ENCODE measurements at places on chromosomes 4 and X. TPM values are rescaled to one million over a fixed set of nuclear protein-coding genes. Genes with fewer than 3 reads are reported as not detected.

- peak; percentile 2 for DNase-seq
Measured at GRCh38 chr4:62644372-62644771, 1444.2 kb downstream of the ADGRL3 start.

- DNase-seq = no peak
Measured at GRCh38 chr4:90876296-90876695, 749.1 kb downstream of the CCSER1 start.

DNA sequence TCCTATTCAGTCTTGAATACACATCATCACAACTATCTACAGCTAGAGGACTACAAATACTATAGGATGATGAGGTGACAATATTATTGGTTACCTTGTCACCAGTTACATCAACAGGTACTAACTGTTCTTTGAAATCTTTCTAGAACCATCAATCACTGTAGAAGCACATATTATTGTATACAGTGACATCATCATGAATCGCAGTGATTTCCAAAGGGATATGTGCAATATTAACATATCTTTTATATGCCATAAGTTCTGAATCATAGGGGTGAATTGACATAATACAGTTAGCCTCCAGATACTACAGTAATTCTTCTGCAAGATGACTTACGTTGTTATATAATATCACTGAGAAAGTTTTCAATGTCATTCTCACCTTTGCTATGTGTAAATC lies 105.2 kb upstream of the HPGD start:
- no peak for DNase-seq

DNA sequence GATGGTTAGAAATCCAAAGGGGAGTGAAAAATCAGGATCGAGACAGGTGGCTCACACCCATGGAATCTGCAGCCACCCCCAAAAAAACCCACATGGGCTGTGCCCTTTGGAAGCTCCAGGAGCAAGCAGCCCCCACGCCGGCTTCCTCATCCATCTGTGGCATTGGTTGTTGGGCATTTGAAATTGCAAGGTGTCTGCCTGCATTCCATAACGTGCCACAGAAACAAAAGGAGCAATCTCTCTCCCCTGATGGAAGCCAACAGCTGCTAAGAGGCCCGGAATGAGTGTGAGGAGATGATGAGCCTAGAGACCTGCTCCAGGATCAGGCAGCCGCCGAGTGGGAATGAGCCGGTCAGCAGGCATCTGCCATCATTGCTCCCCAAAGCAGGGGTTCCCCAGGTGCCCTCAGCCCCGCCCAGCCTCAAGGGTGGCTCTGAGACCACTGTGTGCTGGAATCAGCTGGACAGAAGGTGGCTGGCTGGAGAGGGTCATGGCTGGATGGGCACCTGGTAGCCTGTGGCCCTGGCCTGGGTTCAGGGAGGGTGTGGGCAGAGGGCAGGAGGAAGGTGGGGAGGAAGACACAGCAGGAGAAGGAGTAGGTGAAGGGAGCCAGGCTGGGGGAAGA lies 113.2 kb downstream of the CRLF2 start:
- DNase-seq = no peak

DNA sequence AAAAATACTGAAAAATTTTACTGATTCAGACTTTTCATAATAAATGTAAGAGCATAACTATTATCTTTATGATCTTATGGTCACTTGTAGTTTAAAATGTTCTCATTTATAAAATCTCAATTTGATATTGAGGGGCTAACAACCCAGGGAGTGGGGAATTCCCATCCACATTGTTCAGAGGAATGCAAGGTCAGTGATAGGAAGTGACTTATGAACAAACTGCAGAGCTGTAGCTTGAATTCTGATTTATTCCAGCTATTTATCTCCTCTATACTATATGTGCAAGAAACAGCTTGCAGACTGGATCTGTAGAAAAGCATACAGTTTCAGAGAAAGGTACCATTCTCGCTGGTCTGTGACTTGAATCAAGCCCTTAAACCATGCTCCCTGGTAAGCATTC lies 61.6 kb downstream of the SEC24D start:
- DNase-seq = no peak

- no peak for DNase-seq
Measured at GRCh38 chrX:8453611-8454010, 11.0 kb upstream of the VCX3B start.

GRCh38 chrX:41502004-41502403 lies 54.9 kb downstream of the NYX start:
- DNase-seq = no peak

- no peak for DNase-seq
Measured at GRCh38 chr4:107939307-107939706, 8.0 kb downstream of the CYP2U1 start.

- DNase-seq = no peak
Measured at GRCh38 chrX:3154386-3154975, 113.2 kb downstream of the ARSF start.

DNA sequence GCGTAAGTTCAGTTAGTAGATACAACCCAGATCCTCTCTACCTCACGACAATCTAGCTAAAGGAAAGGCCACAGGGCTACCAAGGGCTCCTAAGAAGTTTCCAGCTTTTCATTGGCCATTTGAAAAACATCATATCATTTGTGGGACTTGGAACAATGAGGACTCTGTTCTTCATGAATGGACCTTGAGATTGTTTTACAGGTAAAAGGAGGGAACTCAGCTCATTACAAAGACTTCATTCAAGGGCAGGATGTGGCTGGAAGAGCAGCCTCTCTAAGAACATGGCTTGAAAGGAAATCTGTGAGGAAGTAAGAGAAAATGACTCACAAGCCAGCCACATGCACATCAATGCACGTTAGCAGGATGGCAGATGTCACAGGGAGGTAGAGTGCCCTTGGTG lies 105.9 kb upstream of the SLC7A11 start:
- peak; percentile 47 for DNase-seq

- peak; percentile 9 for DNase-seq
Measured at GRCh38 chrX:17160975-17161374, 214.0 kb upstream of the NHS start.

DNA sequence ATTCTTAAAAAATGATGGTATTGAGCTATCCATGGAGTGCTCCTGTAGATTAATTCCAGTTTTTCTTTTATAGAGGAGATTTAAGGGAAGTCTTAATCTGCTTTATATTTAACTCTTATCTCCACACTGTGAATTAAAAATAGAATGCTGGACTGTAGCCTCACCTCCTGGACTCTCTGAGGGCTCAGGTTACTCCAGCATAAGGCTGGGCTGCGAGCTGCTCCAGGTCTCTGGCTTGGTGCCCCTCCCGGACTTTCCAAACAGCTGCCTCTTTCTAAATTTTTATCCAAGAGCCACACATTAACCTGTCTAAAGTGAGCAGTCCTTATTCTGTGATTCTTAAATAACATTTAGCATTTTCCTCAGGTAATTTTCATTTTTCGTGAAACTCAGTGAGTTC lies 218.7 kb upstream of the JADE1 start:
- DNase-seq = no peak

DNA sequence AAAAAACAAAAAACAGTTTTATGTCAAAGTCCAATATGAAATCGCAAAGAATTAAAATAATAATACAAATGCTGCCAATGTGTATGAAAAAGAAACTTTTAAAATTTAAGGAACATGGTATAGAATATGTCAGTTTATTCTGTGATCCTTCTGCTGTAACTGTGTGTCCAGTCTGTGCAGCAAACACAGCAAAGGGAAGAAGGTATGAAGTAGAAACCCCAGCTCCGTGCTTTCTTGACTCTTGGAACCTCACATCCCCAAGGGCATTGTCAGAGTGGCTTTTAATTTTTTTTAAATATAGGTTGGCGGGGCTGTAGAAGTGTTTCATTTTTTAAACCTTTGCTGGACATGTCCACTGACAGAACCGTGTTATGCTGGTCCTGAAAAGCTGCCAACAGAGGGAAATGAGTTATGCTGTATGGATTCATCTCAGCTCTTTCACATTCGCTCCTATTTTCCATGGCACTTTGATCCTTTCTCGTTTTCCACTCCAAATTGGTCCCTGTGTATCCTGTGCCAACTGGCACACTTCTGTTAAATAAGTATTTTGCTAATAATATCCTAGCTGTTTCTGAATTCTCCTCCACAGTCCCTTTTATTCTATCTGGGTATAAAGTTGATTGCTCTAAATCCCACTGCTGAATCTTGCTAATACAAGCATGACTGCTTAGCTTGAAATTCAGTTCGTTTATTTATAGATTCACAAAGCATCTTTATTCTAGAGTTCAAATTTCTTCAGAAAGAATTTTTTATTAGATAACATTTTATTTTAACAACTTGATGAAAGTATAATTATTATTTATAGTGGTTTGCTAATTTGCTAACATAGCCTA lies 127.0 kb upstream of the DDIT4L start:
- DNase-seq = no peak

GRCh38 chr4:127047930-127048329 lies 584.8 kb upstream of the INTU start:
- DNase-seq = no peak

GRCh38 chrX:138748480-138748879 lies 37.0 kb upstream of the FGF13 start:
- peak; percentile 16 for DNase-seq

DNA sequence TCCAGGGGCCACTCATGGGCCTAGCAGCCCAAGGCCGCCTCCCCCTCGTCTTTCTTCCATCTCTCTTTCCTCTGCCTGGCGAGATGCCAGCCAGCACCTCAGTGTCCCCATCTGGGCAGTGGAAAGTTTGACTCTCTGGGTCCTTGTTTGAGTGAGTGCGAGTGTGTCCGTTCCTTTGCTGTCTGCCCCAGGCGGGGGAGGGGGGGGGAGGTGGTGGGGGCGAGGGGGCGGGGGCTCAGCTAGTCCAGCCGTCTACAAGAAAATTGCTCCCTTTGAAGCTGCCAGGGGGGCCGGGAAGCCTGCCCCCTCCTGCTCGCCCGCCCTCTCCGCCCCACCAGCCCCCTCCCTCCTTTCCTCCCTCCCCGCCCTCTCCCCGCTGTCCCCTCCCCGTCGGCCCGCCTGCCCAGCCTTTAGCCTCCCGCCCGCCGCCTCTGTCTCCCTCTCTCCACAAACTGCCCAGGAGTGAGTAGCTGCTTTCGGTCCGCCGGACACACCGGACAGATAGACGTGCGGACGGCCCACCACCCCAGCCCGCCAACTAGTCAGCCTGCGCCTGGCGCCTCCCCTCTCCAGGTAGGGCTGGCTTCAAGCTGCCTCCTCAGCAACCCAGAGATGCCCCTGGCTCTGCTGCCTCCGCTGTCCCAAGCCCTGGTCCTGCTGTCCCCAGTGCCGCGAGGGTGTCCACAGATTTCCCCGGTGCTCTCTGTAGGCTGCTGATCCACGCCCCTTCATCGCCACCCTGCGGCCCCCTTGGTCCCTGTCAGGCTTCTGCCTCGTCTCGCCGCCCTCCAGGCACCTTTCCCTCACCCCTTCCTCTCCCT lies at the start of gene BGN:
BGN (plus strand) TSS at position 440 of the 821 bp plus-strand sequence. CDS start 9,652 bp downstream, outside the sequence.
- DNase-seq = peak; percentile 74

DNA sequence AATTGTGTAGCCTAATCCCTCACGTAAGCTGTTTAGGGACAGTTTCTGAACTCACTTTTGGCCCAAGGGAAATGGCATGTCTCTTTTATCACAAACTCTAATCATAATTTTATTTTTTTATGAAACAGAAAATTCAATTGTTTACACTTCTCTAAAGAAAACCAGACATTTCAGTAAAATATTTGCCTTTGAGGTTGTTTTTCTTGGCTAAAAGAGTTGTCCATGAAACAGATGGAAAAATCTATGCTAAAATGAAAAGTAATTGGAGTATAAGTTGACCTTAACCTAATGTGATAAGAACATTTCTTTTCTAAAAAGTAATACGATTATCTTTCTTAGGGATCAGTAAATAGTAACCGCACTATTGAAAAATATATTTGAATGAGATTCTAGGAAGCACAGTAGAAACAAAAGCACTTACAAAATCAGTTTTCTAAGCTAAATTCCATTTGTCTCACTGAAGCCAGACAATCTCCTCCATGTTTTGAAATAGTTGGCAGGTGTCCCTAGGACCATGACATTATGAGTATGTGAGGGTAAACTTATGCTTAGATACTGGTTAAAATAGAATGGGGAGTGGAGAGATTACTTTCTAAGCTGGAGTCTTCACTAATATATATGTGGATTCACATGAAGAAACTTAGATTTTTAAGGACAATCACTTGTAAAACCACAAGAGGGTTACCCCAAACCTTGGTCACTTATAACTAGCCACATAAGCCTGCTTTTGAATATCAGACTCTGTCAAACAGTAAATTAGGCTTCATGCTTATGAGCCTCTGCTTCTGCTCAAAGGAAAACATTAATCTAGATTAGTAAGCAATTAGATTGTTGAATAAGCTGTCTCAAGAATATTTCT lies 20.1 kb upstream of the TET2 start:
- no peak for DNase-seq

DNA sequence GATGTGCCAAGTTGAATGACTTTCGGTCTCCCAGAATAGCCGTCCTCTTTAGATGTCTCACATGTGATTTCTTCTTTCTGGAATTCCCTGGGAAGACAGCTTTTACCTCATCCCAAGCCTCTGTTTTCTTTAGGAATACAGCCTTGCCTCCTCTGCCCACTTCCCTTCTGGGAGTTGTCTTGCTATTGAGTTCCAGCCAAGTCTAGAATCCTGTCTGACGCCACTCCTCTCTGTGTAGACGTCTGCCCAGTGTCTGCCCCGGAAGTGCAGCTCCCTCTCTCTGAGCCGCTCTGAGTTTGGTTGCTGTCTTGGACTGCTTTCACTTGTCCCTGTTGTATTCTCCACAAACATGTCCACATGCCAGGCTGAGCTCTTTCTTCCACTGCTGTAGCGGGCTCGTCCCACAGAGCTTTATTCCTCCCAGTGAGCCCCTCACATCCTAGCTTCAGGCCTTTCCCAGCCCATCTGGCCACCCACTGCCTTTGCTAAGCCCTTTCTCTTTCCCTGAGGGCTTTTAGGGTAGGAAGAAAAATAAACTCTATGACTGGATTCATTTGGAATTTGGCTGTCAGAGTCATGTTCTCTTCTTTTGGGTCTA lies 9.0 kb upstream of the IGFBP7 start:
- peak; percentile 90 for DNase-seq

GRCh38 chr4:40630335-40631021 lies 814 bp upstream of the RBM47 start:
- no peak for DNase-seq

ADAMTS3 gene
- 0.12 TPM for total RNA-seq

RAB40AL gene
- total RNA-seq = not detected

PRRG3 gene
- total RNA-seq = not detected

ARL13A gene
- total RNA-seq = not detected

ARAP2 gene
- 0.32 TPM for total RNA-seq

OPN1LW gene
- not detected for total RNA-seq

TIMM8A gene
- 9.6 TPM for total RNA-seq

CCKAR gene
- 26.1 TPM for total RNA-seq

STK26 gene
- total RNA-seq = 21.3 TPM

VSIG1 gene
- total RNA-seq = 0.15 TPM

ENOPH1 gene
- total RNA-seq = 48.3 TPM

Measured in M059J (cell line).